ENCODE measurements at places on chromosomes 6 and 20.
A peak's percentile ranks its signal among the peaks of the same experiment; 100 is the strongest.

DNA sequence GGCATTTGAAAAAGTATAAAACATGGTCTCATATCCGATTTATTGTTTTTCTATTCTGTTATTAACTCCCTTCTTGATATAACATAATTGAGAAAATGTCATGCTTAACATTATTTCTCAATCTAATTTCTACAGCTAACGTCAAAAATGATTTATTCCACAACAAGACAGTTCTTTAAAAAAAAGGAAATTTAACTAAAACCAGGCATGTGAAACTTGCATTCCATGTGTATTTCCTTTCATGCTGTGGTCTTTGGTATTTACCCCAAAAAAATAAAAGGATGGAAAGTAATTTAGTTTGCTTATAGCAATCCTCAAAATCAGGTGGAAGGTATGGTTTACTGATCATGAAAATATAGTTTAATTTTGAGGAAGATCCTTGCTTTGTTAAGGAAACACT lies 142.8 kb downstream of the COL21A1 start:
- no peak for DNase-seq

GRCh38 chr6:72534236-72534635 lies 87.6 kb upstream of the KCNQ5 start:
- peak; percentile 90 for DNase-seq

GRCh38 chr20:44021186-44021585 lies 106.5 kb downstream of the TOX2 start:
- no peak for DNase-seq

DNA sequence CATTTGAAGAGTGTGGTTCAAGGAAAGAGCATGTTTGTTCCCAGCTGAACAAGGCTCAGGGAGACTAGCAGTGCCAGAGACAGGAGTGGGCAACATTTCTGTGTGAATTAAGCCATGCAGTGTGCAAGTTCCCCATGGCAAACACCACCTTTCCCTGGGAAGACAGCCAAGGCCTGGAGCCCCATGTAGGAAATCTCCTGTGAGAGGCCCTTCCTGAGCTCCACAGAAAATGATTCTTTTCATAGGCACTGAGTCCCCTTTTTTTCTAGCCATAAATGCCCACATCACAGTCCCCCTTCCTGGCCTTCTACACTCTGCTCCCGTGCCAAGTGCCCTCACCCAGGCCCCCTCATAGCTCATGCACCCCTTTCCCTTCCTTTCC lies 11.8 kb upstream of the TRAM2 start:
- DNase-seq, result peak; percentile 28

DNA sequence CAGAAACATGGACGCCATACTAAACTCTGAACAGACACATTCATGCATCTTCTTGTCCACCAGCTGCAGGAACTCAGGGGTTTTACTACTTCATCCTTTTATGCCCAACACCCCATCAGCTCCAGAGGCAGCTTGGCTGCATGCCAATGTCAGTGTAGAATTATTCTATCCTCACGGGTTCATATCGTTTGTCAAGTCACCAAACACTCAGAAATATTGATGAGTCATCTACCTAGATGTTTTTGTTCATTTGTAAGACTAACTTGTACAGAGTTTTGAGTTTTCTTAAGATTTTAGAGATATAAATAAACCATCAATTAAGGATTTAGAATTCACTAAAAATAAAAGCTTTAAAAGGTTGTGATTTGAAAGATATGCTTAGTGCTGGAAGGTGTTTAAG lies 590.7 kb upstream of the FLRT3 start:
- DNase-seq, result peak; percentile 74

GRCh38 chr6:134903448-134903847 lies 46.5 kb downstream of the ALDH8A1 start:
- DNase-seq, result no peak

- no peak for DNase-seq
Observed at GRCh38 chr20:44594730-44595129, 12.4 kb downstream of the PKIG start.

DNA sequence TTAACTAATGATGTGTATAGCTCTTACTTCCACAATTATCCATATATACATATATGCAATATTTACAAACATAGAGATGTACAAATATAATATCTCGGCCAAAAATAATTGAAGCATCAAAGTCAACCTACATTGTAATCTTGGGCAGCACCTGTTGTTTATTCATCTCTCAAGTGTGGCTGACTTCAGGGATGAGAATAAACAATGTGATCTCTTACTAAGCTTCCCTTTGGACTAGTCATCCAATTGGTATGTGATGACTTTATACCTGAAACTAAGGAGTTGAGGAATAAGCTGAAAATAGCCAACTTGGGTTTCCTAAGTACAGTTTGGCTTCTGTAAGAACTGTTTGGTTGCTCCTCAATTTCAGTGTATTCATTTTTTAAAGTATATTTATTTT lies 256.6 kb downstream of the KHDC1L start:
- no peak for DNase-seq

GRCh38 chr6:152380351-152380767 lies 256.8 kb downstream of the SYNE1 start:
- DNase-seq, result peak; percentile 85

DNA sequence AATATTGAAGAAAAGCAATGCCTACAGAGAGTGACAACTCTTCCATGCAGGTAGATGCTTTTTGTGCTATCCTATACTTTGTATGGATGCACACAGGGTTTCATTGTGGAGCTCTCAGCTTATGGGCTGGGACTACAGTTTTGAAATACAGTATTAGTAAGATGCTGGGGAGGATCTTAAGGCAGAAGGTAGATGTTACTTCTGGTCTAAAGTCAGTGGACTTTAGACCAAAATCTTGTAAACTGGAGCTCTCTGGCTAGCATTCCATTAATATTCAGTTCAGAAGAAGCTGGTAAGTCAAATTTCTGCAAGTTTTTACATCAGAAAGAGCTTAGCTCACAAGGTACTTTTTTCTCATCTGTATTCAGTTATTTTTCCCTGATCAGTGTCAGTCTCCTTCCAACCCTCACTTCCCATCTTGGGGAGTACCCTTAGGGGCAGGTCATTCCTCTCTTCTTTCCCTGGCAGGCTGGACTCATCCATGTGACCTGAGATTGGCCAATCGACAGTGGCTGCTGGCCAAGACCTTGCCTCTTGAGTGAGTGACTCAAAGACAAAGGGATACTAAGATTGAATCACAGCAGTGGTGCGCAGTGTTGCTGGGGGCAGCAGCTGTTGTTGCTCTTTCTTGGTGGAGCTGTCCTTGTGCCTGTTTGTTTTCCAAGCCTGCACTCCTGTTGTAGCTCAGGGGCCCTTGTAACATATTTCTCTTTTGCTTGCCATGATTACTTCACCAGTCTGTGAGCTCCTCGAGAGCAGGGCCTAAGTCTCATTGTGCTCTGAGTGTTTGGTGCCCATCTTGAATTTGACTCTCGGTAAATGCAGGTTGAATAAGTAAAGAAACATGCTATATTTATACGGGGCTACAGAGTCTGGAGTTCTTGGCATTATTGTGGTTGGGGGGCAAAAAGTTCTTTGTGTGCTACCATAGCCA lies 2.8 kb upstream of the PHF20 start:
- peak; percentile 82 for DNase-seq

- no peak for DNase-seq
Observed at GRCh38 chr20:32484225-32484957, 100.7 kb downstream of the NOL4L start.

GRCh38 chr6:51928320-51928719 lies 159.1 kb downstream of the PKHD1 start:
- DNase-seq, result no peak

DNA sequence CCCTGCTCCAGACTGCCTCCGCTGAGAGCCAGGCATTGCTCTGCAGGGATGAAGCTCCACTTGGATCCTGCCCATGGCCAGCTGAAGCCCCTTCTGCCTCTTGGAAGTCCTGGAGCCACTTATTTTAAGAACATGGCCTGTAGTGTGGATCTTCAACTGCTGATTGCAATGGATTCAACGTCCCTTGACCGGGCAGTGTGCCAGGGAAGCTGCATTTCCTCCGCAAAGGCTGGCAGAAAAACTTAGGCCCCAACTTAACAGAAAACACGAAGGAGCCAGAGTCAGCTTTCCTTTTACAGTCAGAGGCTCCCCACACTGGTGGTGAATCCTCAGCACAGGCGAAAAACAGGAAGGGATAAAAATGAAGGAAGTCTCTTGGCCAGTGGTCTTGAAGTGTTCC lies 26.3 kb upstream of the FOXQ1 start:
- DNase-seq, result peak; percentile 72

Data from umbilical cord (tissue), 2 donors.